Gastrocnemius medialis (tissue), 4 donors: ENCODE measurements at places on chromosomes 16 and 17. TPM values are rescaled to one million over a fixed set of nuclear protein-coding genes. Genes with fewer than 3 reads are reported as not detected.

DNA sequence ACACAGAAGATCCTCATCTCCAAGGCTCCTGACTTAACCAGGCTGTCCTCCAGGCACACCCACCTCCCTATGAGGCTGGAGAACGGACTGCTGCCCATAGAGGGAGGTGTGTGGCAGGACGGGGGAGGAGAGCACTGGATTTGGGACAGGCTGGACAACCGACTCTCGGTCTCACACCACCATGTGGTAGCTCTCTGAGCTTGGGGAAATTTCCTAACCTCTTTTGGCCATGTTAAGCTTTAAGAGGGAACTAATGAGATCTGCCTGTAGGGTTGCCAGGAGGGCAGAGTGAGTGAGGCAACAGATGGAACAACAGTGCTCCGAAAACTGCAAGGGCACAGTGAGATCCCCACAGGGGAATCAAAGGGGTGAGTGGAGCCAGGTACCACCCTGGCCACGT is 32.7 kb downstream of the RHBDL3 start:
- no peak for DNase-seq

The FBXW10B gene
- total RNA-seq: 2.7 TPM

The SLC16A5 gene
- total RNA-seq: 7.8 TPM

DNA sequence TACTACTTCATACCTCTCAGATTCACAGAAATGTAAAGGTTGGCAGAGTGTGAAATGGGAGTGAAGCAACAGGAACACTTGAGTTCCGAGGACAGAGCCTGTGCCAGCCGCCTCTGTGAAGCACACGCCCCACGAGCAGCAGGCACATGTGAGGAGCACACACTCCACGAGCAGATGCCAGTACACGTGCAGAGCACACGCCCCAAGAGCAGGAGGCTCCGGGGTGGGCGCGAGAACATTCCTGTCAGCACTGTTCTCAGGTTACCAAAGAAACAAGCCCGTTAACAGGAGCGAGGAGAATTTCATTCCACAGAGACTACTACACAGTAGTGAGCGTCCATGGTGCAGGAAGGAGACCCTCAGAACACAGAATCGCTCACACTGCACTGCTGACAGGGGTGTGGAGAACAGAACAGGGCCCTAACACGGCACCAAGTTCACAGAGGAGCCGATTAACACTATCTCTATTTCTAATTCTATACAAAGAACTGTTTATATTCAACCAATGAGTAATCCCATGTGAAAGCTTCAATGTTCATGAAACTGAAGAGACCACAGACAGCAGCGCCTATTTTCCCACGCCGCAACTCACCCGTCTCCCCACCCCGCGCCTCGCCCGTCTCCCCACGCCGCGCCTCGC is 40.1 kb downstream of the KLHDC4 start:
- no peak for DNase-seq

GRCh38 chr16:4389051-4389955 is 17.7 kb downstream of the VASN start:
- no peak for DNase-seq

The SDR42E2 gene
- not detected for total RNA-seq

DNA sequence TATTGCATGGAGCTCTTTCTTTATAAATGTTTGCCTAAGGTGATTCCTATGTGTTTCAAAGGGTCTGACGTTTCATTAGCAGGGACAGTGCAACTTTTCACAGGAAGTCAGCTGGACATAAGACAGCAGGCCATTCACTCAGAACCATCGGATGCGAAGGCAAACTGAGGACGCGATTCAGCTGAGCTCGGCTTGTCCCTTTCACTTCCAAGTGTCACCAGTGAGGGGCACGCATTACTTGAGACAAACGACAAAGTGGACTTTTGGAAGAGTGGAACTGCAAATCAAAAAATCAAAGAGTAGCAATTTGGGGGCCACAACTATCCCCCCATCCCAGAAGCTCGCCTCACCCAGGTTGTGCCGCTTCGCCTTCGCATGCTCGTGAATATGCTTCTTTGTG is 14.6 kb downstream of the USP22 start:
- no peak for DNase-seq

- no peak for DNase-seq
Observed at GRCh38 chr17:47955497-47956461, 1.9 kb downstream of the PRR15L start.

- no peak for DNase-seq
Observed at GRCh38 chr17:79838522-79839274, 542 bp downstream of the CBX4 start.

DNA sequence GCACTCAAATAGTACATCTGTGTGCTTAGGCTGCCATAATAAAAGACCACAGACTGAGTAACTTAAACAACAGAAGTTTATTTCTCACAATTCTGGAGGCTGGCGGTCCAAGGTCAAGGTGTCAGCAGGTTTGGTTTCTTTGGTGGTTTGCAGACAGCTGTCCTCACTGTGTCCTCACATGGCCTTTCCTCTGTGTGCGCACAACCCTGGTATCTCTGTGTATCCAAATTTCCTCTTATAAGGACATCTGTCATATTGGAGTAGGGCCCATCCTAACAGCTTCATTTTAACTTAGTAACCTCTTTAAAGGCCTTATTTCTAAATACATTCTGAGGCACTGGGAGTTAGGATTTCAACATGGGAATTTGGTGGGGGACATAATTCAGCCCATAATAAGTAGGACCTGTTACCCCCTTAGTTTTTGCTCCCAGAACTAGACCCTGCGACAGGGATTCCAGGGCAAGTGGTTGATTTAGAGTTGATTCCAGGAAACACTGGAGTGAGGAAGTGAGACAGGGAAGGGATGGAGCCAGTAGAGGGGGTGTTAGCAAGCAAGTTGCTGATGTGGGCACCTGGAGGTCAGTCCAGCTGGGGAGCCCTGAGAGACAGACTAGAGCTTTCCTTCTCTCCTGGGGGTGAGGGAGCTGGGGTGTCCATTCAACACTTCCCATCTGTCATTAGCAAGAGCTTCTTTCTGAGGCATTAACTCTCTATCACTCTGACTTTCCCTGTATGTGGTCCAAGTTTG is 10.9 kb upstream of the ALKBH5 start:
- no peak for DNase-seq

GRCh38 chr16:82699711-82700495 is 73.1 kb downstream of the CDH13 start:
- DNase-seq: peak; percentile 14

DNA sequence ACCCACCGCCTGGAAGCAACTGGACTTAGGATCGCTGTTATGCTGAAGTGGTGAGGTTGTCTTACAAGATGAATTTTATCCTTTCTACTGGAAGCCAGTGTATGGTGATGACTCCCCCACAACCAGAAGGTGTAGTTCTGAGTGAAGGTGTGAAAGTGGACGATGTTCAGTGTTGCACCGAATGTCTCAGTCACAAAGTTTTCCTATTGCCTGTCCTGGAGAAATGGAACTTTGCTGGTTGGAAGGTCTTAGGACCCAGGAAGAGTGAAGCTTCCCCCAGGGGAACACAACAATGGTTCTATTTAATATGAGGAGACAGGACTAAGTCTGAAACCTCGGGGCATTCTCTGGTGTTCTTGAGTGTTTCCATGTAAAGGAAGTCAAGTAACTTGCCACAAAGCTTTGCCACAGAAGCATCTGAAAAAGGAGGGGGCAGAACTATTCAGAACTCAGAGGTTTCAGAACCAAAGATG is 44.2 kb downstream of the USP22 start:
- DNase-seq: no peak

GRCh38 chr16:11181899-11182279 is 74.1 kb downstream of the SOCS1 start:
- no peak for DNase-seq

DNA sequence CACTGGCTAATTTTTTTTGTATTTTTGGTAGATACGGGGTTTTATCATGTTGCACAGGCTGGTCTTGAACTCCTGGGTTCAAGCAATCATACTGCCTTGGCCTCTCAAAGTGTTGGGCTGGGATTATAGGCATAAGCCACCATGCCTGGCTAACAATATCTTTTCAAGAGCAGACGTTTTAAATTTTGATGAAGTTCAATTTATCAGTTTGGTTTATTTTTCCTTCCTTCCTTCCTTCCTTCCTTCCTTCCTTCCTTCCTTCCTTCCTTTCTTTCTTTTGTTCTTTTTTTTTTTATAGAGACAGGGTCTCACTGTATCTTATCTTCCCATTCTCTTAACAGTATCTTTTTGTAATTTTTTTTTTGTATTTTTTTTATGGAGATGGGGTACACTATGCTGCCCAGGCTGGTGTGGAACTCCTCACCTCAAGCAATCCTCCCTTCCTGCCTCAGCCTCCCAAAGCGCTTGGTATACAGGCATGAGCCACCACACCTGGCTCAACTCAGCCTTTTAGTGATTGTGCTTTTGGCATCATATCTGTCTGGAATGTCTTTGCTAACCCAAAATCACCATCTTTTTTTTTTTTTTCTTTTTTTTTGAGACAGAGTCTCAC is 13.6 kb upstream of the GIP start:
- DNase-seq: no peak

DNA sequence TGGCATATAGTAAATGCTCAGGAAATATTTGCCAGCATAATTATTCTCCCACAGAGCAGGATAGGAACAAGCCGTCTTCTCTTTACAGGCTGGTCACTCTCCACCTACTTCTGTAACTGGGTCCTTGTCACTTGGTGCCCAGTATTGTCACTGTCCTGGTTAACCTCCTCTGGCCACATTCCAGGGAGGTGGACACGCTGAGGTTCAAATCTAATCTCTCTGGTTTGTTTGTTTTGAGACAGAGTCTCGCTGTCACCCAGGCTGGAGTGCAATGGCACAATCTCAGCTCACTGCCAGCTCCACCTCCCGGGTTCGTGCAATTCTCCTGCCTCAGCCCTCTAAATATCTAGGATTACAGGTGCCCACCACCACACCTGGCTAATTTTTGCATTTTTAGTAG is 15.6 kb downstream of the SBK1 start:
- no peak for DNase-seq

DNA sequence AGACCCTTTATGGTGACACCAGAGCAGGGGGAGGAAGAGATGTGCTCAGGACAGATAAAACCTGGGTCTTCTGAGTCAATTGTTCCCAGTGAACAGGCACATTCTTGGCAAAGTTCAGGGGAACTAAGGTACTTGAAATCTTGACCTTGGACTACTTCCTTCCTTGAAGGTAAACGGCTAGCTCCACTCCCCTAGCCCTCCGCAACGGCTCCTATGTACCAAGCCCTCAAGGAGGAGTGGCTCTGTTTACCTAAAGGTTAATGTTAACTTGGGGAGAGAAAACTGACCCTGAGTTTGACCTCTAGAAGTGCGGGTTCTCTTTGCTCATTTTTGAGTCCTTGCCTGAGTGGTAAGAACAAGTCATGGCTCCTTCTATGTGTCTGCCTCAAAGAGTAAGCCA is 7.8 kb downstream of the TTLL6 start:
- DNase-seq: no peak

The ZNF750 gene
- total RNA-seq: 2.5 TPM

GRCh38 chr17:60173304-60173819 is 23.6 kb downstream of the CA4 start:
- DNase-seq: no peak

- no peak for DNase-seq
Observed at GRCh38 chr17:44247876-44248736, 19.8 kb downstream of the SLC4A1 start.

- no peak for DNase-seq
Observed at GRCh38 chr17:76077584-76078110, 1.3 kb upstream of the ZACN start.

DNA sequence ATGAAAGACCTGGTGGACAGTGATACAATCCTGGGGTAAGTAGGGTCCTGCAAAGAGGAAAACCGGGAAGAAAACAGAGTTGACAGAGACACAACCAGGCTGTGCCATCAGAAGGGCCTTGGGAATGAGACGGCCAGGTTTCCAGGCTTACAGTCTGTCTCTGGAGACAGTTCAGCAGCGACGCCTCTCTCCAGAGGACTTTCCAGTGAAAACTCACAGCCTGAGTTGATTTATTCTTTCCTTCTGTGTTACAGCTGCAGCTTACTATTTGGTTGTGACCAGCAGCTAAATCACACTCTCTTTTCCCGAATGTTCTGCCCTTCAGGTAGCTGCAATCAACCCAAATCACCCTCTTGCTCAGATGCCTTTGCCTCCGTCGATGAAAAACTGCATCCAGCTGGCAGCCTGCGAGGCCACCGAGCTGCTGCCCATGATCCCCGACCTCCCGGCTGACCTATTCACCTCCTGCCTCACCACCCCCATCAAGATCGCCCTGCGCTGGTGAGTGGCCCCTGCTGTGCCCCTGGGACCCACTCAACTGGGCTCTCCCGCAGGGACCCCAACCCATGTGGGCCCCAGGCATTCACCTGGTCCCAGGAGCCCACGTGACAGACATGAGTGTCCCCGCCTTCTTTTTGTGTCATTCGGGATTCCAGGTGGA is 209.2 kb downstream of the RPTOR start:
- DNase-seq: no peak

The TNRC6A gene
- 16.9 TPM for total RNA-seq

DNA sequence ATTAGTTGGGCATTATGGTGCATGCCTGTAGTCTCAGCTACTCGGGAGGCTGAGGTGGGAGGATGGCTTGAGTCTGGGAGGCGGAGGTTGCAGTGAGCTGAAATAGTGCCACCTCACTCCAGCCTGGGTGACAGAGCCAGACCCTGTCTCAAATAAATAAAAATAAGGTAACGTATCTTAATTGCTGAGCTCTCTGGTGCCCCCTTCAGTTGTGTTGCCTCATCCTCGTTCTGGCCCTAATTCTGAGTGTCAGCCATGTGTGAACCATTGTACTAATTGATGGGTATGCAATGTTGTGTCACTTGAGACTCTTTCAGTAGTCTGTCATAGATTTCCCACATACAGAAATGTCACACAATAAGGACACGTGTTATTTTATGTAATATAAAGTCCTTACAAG is 363.1 kb upstream of the RBFOX1 start:
- no peak for DNase-seq

GRCh38 chr16:29909391-29909790 is 9.1 kb downstream of the ASPHD1 start:
- no peak for DNase-seq

DNA sequence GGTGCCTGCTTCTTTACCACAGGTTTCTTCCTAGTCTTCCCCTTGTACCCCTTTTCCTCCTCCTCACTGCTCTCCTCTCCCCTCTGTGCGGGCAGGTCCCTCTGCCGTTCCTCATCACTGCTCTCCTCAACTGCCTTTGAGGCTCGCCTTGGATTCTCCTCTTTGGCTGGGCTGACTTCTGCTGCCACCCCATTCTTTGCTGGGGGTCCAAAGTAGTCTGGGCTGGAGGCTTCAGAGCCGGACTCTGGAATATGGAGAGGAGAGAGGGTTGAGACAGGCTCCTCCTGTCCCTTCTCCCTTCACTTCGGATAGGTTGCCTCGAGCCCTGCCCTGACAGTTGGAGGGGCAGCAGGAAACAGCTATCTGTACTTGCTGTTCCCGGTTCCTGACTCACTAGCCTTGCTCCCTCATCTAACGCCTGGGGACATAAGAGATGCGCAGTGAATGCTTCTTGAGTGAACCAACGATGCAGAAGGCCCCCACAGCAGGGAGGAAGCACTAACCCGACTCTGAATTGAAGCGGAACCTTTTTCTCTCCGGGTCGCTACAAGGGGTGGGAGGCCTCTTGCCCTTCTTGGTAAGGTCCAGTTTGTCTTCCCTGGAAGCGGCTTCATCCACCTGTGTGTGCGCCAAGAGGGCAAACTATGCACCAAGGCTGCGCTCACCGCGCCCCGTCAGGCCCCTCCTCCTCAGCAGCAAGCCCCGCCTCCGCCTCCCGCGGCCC is 655 bp downstream of the HIRIP3 start:
- DNase-seq: no peak
